Thoracic aorta (tissue), 2 donors: ENCODE measurements at places on chromosomes 4 and X.

- no peak for DNase-seq
Measured at GRCh38 chr4:21811565-21811964, 137.0 kb downstream of the KCNIP4 start.

DNA sequence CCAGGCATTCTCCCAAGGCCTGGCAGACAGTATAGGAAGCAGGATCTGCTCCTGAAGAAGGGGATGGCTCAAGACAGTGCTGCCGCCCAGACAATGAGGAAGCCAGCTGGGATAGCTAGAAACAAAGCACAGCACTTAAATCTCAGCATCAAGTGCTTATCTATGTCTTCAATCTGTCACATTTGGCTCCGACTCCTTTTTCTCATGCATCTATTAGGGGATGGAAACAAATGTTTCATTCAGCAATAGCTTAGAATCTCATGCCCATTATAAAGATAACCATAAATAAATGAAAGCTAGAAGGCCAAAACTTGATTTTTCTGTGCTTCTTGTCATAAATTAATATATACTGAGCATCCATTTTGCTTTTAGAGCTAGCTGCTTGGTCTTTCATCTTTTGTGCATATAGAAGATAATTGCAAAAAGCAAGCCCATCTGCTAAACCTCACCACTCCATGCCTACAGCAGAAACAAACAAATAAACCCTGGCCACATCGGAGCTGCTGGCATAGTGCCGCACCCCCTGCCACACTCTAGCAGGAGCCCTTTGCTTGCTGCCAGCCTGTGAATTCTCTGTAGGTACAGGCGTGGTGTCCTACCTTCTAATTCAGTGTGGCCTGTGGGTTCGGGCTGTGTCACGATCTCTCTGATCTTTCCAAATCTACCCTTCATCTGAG is 75.9 kb downstream of the AASDH start:
- DNase-seq, result no peak

DNA sequence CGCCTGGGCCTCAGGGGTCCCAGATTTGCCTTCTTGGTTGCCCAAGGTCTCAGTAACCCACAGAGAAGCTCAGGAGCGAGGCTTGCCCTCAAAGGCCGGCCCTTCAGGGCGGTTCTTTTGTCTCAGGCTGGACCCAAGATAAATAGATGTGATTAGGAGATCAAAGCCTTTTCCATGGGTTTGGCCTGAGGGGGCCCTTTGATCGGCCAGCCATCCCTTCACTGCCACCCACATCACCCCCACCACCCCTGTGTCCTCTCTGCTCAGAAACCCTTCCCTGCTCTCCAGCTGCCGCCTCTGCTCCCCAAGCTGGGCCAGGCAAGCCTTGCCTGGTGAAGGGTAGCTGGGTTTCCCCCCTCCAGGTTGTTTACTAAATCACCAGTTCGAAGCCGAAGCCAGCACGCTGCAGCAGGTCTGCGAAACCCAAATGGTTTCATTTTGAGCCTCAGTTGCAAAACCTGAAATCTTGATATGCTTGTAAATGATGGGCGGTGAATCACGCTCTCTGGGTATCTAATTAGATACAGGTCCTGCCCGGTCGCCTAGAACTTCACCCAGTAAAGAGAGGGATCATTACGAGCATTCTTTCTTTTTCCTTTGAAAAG is 202.6 kb upstream of the BCOR start:
- DNase-seq, result no peak

GRCh38 chrX:37883196-37883595 is 35.8 kb upstream of the DYNLT3 start:
- DNase-seq, result no peak
